ENCODE measurements at places on chromosomes 16 and 17. TPM values are rescaled to one million over a fixed set of nuclear protein-coding genes. Genes with fewer than 3 reads are reported as not detected.
A peak's percentile ranks its signal among the peaks of the same experiment; 100 is the strongest.

DNA sequence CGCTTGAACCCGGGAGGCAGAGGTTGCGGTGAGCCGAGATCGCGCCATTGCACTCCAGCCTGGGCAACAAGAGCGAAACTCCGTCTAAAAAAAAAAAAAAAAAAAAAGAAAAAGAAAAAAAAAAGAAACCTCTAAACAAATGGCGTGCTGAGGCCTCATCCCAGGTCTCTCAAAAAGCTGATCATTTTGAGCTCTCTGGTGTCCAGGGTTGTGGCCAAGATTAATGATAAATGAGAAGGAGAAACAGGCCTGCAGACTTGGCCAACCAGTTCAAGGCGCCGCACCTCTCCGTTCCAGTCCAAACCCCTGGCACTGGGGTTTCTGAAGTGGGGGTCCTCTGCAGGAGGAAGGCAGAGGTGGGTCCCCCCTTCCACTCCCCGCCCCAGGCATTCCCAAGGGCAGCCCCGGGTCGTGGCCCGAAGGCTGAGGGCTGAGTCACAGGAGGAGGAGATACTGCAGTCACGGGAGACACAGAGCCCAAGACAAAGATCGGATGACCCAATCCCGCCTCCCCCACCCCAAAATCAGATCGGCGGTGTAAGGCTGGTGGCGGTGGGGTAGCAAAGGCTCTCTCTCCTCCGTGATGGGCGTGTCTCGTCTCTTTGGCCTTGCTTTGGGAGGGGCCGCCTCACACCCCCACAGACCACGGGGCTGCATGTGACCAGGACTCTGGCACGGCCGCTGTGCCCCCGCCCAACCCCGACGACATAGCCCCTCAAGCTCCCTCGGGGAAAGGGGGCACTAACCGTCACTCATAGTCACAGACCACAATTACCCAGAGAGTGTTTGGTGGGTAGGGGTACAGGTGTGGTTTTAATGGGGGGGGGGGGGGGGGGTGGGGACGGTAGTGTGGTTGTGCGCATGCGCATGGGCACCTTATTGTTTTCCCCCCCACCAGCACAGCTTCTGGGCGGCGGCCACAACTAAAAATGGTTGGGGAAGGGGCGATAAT, 1.1 kb downstream of the VAT1 start:
- peak; percentile 96 for DNase-seq

DNA sequence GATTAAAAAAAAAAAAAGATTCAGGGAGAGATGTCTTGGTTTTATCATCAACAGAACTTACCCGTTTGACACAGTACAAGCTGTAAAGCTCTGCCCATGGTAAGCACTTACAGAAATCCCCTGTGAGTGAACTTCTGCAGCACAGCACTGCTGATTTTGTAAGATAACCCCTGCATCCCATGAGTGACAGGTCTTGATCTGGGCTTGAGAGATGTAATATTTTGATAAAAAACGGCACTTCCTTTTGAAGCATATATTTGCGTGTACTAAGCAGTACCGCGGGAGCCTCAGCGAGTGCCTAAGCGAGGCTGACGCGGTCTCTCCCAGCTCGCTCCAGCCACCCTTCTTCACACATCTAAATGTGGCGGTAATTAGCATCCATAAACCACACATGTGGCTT, 50.5 kb downstream of the IKZF3 start:
- no peak for DNase-seq

- no peak for DNase-seq
Measured at GRCh38 chr16:87685405-87685755, 80.4 kb downstream of the KLHDC4 start.

GRCh38 chr16:10338426-10338825, 47.4 kb upstream of the ATF7IP2 start:
- no peak for DNase-seq

DNA sequence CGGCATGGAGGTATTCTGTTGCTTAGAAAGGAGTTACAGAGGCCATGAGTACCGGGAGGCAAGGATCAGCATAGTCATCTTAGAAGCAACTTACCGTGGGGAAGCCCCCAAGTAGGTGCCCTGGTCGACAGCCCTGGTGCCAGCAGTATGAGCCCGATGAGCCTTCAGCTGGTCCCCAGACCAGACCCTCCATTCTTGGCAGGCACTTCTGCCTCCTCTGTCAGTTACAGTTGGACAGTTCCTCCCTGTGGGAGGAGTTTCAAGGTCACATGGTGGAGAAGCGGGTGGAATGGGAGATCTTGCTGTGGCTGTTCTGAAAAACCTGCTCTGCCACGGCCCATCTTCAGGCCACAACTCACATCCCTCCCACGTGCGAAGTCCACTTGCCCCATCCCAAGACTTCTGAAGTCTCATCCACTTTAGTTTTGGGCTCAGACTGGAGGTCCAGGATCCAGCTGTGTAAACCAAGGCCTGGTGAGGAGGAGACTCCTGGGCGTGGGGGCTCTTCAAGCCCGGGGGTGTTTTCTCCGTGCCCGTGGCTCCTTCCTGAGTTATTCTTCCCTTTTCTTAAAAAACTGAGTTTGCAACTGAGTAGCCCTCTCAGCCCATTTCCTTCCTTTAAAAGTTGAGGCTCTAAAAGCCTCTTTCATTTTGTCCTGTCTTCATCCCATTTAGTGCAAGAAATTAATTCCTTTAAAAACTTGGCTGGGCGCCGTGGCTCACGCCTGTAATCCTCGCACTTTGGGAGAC, 133.5 kb downstream of the SEC14L1 start:
- no peak for DNase-seq

GRCh38 chr16:30893417-30893743, 497 bp downstream of the BCL7C start:
- no peak for DNase-seq

DNA sequence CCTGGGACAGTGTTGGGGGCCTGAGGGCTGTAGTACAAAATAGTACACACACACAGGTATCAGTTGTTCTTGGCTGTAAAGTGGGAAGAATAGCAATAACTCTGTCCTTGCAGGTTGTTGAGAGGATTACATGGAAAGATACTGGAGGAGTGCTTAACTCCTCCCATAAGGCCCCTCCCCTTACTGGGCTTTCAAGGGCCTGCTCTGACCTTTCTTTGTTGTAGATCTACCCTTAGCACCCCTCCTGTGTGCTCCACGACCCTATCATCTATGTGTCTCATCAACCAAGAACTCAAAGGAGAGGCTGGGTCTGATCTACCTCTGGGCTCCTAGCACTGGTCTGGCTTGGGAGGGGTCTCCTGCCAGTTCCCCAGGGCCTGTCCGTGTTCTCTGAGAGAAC, 8.3 kb upstream of the EDC4 start:
- DNase-seq, result no peak

The PPP1R27 gene
- total RNA-seq, result not detected
